Suppressor macrophage treated with lipopolysaccharide for 4 hours (primary cell): ENCODE measurements at places on chromosomes 6 and 20.

DNA sequence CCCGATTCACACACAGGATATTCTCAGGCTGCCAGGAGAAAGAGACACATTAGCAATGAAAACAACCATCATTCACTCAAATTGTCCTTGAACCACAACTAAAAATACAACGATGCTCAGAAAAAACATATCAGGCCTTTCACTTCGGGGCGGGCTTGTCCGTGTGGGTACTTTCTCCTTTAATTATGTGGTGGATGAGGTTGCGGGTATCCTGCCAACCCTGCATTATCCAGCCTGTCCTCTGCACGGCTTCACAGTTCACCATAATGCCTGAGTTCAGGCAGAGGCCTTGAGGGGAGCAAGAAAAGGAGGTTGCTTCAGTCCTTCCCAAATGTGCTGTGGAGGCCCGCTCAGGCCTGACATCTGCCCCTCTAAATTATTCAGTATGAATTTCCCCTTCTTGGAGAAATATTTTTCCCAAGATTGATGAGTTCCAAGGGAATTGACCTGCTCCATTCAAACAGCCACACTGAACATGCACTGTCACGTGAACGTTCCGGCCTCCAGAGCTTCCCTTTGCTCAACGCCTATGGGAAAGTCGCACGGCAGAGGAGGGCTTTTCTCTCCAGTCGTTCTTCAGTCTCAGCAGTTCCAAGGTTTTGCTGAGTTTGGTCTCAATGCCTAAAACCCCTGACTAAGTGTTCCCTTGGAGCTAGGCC, 70.3 kb downstream of the MYLK4 start:
- DNase-seq: no peak

GRCh38 chr20:15236812-15237211, 899.4 kb upstream of the FLRT3 start:
- peak; percentile 13 for DNase-seq

- no peak for DNase-seq
Measured at GRCh38 chr6:49118478-49118877, 344.6 kb downstream of the MMUT start.

- no peak for DNase-seq
Measured at GRCh38 chr20:47872341-47872740, 87.1 kb upstream of the SULF2 start.

DNA sequence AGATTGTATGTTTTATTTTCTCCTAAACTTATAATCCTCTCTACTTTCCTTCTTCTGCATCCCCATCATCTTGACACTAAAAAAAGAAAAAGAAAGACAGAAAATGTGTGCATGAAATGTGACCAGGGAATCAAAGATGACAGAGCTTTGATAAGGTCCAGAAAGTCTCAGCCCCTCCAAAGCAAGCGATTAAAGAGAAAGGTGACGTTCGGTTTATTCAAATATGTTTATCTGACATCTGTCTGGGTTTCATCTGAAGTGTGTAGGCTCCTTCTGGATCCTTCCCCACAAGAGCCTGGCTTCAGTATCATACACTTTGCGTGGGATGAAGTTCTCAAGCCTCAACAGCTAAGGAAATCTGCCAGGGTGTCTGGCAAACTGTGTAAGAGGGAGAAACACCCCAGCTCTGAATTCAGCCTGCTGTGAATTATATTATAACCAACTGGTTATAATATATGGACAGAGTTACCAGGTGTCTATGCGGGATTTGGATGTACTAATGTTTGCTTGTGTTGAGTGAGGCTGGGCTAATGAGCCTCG, 263.0 kb downstream of the ZNF217 start:
- no peak for DNase-seq
